ENCODE measurements at places on chromosomes 7 and 10.

- no peak for DNase-seq
Measured at GRCh38 chr10:76136961-76137360, 705.5 kb downstream of the LRMDA start.

DNA sequence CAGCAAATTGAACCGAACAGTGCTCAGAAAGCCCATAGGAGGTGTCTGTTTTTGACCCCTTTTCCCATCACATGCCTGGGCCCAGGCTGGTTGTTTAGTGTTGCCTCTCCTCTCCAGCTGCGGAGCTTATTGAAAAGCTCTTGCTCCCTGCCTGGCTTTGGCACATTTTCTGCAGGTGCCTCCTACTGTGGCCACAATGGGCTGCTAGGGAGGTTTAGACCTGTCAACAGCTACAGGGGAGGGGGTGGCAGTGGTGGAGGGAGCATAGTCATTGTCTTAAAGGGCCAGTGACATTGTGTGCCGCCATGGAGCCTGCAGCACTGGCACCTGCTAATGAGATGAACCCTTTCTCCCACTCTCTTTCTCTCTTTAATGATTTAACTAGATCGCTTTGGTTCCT is 13.2 kb upstream of the ENO4 start:
- no peak for DNase-seq

DNA sequence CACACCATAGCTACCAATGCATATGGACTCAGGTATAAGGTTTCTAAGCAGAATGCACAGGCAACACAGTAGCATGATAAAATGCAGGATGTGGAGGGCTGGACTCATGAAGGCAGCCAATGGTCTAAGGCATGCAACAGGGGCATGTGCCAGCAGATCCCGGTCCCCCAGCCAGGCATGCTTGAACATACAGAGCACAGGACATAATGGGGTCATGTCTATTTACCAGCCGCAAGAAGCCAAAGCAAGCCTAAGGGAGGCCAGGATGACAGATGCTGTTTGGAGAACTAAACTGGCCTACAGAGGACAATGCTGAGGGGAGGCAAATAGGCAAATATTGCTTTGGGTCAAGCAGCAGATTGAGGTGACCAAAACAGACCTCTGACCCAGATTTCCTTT is 60.0 kb upstream of the PDLIM1 start:
- no peak for DNase-seq

DNA sequence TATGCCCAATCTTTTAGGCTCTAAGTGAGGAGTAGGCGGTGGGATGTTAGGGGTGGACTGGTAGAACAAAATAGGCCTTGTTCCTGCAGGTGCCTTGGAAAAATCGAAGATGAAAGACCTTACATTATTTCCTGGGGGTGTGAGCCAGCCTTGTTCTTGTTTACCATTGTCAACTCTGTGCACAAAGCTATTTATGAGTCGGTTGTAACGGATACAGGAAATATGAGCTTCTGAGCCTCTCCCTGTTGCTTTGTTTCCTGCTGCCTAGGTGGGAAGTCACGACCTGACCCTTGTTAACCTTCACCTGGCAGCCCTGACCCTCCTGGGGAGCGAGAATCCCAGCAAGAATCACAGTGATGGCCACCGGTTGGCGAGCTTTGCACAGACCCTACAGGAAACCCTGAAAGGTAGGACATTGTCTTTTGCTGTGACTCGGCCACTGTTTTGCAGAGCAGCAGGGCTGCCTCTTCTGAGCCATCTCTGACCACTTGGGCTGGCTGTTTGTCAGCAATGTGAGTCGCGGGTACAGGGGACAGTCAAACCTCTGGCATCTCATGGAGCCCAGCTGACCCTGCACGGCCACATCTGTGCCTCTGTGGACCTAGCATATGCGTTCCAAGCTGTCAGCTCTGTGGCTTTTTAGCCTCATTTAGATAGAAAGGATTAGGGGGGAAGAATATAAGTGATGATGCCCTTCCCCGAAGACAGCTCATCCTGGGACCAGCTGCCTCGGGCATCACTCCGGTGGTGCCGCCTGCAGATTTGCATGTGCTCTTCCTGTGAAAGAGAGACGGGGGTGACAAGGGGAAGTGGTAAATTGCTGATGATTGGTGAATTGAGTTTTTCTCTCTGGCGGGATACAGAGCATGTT is 102.1 kb upstream of the ANLN start:
- DNase-seq, result no peak

DNA sequence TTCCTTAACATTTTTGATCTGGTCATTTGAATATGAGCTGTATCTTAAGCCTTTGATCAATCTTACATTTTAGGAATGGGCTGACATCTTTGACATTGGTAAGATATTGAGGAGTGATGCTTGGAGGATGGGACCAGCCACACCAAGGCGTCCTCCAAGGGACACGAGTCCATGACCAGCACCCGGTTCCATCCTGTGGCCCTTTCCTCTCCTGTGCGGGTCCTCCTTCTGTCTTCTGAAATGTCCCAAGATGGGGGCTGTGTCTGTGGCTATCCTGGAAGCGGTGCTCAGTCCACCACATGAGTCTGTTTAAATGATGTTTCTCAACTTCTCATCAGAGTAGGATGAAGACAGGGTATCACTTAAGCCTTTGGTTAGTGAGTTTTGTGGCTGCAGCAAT is 67.3 kb upstream of the SHH start:
- no peak for DNase-seq

DNA sequence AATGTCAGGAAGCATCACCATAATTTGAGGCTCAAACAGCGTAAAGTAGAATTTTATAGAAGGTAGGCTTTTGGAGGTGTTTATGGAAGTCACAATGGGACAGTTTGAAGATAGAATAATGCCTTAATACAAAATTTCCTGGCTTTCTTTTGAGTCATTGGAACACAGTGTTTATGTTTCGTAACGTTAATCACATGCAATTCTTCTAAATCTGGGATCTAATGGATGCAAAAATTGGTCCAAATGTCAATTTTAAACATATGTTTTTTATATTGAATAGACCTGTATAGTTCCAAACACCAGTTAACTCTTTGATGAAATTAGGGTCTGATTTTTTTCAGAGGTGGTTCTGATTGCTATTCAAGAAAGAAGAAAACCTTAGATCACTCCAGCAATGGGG is 86.5 kb upstream of the HPS1 start:
- no peak for DNase-seq

DNA sequence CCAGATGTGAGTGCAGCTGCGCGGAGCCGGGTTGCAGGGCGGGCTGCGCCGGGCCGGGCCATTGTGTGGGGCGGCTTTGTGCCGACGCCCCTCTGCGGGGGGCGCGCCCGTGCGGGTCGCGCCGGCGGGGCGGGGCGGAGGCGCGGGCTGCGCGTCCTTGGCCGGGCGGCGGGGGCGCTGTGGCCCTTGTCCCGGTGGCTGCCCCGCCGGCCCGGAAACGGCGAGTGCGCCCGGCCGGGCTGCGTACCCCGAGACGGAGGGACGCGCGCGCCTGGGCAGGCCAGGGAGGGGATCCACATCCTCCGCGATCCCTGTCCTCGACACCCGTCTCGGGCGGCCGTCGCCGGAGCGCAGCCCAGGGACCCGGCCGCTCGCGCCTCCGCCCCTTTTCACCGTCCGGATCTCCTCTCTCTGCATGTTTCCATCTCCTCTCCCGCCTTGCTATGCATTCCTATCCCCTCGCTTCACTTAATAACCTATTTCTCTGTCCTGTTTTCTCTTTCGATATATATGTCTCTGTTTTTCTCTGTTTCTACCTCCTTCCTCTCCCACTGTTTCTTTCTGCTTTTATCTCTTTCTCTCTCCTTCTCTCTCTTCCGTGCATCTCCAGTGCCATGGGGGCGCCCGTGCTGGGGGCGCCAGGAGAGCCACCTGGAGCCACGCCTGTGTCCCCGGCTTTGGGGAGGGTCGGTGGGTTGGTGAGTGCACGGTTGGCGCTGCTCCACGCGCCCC is 765 bp downstream of the PFKFB3 start:
- DNase-seq, result no peak

Data from NCI-H1436 treated with DMSO at 0.1 percent for 48 hours (cell line).